ENCODE measurements at places on chromosomes 16 and 17.

DNA sequence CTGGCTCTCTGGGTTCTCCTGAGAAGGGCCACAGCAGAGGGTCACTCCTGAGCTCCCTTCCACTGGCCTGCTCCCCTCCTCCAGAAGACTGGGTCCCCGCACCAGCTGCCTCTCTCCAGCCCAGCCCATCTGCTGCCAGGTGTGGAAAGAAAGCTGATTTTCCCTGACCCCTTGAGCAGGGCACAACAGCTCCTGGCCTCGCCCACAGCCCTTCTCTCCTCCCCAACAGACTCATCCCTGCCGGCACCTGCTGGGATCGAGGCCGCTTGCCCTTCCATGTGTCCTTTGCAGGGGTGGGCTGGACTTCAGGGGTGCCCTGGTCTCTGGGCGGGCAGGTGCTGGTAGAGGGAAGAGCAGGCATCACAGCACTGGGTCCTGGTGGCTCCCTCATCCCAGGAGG is 4.8 kb upstream of the SMIM5 start:
- DNase-seq: no peak

DNA sequence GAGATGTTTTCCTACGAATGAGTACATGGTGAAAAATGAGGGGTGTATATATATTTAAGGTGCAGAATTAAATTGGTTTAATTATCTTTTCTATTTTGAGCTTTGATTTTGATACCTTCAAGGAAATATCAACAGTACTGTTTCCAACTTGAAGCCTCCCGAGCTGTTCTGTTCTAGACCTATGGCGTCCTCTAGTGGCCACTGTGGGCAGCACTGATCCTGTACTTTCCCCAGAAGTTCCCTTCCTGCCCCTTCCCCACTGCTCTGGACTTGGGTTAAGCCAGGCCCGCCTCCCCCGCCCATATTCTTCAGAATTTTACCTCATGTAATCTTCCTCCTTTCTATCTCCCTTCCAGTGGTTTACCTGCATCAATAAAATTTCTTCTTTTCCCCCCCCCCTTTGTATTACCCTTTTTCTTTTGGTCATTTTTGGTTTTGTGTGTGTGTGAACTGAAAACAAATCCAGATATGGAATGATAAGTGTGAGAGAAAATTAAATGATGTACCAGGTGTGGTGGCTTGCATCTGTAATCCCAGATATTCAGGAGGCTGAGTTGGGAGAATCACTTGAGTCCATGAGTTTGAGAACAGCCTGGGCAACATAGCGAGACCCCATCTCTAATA is 1643.5 kb downstream of the TP53TG3F start:
- DNase-seq: no peak

- DNase-seq: no peak
These were observed 35.8 kb upstream of the RGS9 start for GRCh38 chr17:65101371-65101770.

- DNase-seq: no peak
These were observed 11.9 kb downstream of the SERPINF1 start for GRCh38 chr17:1773696-1774181.

- DNase-seq: no peak
These were observed 455.2 kb upstream of the DYNLRB2 start for GRCh38 chr16:80085606-80086005.

GRCh38 chr16:29742683-29743275 is 3.0 kb downstream of the C16orf54 start:
- DNase-seq: no peak

- no peak for DNase-seq
These were observed 24.9 kb downstream of the CDRT4 start for GRCh38 chr17:15442311-15443180.

GRCh38 chr16:81006211-81006812 is 373 bp downstream of the CMC2 start:
- peak; percentile 59 for DNase-seq

GRCh38 chr17:77373299-77374169 is 232.8 kb downstream of the SEC14L1 start:
- DNase-seq: no peak

GRCh38 chr16:17101646-17102045 is 369.1 kb downstream of the XYLT1 start:
- no peak for DNase-seq

- DNase-seq: no peak
These were observed 153.5 kb upstream of the CDC42EP4 start for GRCh38 chr17:73465130-73465952.

DNA sequence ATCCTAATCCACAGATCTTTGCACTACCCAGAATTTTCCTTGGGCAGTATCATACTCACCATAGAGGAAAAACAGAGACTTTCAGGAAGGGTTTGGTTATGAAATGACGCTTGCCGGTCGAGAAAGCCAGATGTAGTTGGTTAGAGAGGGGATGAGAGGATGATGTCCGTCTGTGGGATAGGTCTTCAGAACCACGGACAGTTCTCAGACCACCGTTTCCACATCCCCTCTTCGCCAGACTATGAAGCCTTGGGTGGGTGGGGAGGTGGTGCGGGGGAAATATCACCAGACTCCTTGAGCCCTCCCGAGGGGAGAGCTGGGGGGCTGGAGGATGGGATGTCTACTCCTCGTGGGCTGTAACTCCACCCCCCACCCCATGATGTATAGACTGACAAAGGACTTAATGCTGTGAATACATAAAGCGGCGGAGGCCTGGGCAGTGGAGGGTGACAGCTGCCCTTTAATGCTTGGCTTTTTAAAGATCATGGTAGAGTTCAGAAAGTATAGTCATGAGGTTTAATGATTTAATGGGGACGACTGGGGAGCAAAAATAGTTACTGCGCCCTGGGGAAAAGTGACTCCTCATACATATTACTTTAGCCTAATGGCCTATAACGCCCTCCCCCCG is 96.6 kb downstream of the MRM1 start:
- DNase-seq: no peak

Data from stimulated activated CD8-positive, alpha-beta memory T cell treated with anti-CD3 and anti-CD28 coated beads, Interleukin-7, amount 100 ng/mL, for 48 hours (primary cell).